AG08396 (cell line): ENCODE measurements at places on chromosomes 1 and 21.
A peak's percentile ranks its signal among the peaks of the same experiment; 100 is the strongest.

DNA sequence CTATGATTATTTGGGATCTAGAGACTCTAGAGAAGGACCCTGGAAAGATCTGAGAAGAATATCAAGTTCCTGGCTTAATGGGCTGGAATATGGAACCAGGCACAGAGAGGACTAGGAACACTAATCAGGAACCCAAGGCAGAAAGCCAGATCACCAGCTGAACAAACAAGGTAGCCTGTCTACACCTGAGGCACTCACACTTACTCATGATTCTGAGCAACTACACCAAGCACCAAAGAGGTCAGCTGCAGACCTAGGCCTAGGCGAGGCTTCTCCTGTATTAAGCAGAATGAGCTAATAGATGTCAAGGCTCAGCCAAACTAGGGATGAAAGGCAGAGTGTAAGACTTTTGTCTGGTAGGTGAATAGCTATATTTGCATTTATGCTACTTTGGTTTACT lies 368.1 kb downstream of the LTN1 start:
- no peak for DNase-seq

DNA sequence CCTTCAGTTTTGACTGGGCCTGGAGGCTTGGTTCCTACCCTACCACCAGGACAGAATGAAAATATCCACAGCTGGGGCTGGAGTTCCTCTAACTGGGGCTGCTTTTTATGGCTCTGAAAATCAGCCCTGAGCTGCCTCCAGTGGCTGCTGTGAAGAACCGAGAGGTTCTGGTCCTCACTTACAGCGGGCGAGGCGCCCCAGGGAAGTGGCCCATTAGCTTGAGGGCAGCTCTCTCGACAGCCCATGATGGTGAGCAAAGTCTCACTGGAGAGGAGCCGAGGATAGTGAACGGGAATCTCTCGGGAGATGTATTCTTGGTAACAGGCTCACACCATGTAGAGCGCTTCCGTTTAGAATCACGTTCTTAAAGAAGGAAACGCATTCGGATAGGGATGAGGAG lies 459.7 kb downstream of the KIF26B start:
- DNase-seq: no peak

DNA sequence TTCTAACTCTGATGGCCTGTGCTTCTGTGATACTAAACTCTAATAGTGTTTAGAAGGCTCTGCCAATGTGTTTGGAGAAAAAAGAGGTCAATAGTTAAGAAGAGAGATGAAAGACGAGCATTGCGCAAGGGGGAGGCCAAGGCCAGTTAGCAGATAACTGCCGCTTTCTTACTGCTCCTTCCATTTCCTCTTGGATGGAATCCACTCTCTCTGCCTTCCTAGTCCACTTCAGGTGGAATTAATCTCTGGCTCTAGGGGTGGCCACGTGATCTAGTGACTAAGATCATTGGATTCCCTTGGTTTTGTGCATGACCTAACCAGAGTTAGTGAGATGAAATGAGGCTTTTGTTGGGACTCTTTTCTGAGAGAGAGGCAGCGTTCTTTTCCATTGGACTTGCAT lies 148.3 kb downstream of the ACTL8 start:
- DNase-seq: no peak

GRCh38 chr1:48194801-48195200 lies 27.7 kb upstream of the SLC5A9 start:
- DNase-seq: no peak

- DNase-seq: peak; percentile 43
Observed at GRCh38 chr1:48061162-48062136, 64.3 kb upstream of the TRABD2B start.

GRCh38 chr1:242209063-242209462 lies 210.2 kb upstream of the MAP1LC3C start:
- DNase-seq: no peak

- no peak for DNase-seq
Observed at GRCh38 chr1:47906009-47906432, 91.2 kb downstream of the TRABD2B start.

GRCh38 chr1:234691567-234691966 lies 81.6 kb upstream of the IRF2BP2 start:
- no peak for DNase-seq

DNA sequence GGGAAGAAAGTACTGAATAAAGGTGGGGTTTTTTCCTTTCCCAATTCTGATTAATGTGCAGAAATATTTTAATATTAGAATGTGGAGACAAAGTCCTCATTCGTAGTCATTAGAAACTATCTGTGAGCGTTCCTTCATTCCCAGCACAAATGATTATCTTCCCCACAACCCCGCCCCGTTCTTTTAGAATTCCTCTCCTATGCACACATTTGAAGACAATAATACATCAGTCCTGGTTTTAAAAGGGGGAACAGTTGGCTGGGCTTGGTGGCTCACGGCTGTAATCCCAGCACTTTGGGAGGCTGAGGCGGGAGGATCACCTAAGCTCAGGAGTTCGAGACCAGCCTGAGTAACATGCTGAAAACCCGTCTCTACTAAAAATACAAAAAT lies 876 bp downstream of the ALDH9A1 start:
- no peak for DNase-seq

- no peak for DNase-seq
Observed at GRCh38 chr1:22108339-22109105, 34.4 kb downstream of the WNT4 start.

DNA sequence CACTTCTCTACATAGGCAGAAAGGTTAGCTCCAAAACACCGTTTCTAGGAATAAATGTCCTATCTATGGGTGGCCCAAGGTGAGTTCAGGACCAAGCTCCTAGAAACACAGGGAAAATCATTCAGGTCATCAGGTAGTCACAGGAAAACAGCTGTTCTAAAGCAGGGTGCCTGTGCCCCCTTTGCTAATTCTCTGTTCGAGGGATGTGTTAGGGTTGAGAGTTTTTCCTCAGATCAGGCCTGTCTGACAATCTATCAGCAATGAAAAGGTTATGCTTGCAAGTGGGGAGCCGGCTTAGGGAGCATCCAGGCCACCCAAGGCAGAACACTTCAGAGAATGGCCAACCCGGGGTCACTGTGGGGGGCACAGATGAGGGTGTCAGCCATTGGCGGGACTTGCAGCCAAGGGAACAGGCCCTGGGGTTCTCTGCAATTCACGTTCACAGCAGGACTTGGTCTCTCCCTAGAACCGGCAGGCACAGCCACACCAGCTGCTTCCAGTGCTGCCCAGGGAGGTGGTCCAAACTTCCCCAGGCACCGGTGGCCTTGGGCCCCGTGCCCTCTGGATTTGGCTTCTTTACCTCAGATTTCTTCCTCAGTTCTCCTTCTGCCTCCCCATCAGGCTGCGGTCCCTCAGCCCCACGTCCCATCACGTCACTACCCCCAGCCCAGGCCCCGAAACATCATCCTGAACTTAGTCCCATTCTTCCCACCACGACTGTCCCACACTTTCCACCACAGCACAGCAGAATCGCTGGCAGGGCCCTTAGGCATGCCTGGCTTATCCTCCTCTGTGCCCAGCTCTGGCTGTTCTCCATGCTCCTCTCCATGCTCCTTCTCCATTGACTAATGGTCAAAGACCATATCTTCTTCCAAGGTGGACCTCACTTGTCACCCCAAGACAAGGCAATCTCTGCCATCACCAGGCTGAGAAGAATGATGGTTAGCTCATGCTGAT lies 11.0 kb downstream of the CD2 start:
- DNase-seq: no peak
